ENCODE measurements at places on chromosomes 13 and 19.

DNA sequence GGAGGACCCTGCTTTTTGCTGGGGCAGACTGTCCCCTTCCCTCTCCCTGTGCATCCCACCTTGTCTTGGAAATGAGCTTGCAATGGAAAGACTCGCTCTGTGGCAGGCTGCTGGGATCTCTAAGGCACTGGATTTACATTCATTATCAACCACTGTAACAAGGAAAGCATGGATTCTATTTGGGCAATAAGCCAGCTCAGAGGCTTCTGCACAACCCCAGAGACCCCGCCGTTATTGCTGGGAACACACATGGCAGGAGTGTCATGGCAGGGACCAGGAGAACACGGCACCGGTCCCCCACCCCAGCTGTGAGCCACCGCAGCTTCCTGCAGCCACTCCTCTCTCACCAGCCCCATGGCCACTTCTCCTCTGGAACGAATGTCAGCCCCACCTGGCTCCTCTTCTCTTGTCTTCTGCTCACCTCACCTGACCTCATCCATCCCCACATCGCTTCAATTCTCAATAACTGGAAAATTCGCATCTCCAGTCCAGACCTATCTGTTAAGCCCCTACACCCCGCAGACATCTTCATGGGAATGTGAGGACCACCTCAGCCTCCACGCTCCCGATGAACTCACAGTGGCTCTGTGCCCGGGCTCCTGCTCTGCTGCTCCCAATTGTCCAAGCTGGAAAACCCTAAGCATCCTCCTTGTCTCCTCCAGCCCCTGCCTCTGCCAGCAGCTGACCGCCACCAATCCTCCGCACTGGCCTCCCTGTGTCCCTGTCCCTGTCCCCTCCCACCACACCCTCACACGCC lies 181.5 kb downstream of the USP12 start:
- DNase-seq, result no peak

GRCh38 chr19:54654447-54655321 lies 8.1 kb upstream of the LILRB4 start:
- no peak for DNase-seq

- DNase-seq, result no peak
Measured at GRCh38 chr13:98990701-98991100, 12.8 kb upstream of the DOCK9 start.

- no peak for DNase-seq
Measured at GRCh38 chr13:101007245-101007644, 332.6 kb upstream of the TMTC4 start.

DNA sequence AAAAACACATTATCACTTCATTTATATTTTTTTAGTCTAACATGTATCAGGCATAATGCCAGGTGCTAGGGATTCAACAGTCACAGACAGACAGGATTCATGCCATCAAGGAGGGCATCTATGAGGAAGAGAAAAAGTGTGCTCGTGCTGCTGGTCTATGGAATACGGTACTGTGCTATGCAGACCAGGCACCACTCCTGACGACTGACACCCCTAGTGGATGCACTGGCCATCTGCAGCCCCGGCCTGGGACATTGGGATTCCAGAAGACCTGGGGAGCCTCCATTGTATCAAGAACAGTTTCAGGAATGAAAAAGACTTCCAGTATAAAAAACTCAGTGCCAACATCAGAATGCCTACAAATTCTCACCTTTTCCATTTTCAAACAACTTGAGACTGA lies 94.0 kb downstream of the KLF12 start:
- DNase-seq, result peak; percentile 79

DNA sequence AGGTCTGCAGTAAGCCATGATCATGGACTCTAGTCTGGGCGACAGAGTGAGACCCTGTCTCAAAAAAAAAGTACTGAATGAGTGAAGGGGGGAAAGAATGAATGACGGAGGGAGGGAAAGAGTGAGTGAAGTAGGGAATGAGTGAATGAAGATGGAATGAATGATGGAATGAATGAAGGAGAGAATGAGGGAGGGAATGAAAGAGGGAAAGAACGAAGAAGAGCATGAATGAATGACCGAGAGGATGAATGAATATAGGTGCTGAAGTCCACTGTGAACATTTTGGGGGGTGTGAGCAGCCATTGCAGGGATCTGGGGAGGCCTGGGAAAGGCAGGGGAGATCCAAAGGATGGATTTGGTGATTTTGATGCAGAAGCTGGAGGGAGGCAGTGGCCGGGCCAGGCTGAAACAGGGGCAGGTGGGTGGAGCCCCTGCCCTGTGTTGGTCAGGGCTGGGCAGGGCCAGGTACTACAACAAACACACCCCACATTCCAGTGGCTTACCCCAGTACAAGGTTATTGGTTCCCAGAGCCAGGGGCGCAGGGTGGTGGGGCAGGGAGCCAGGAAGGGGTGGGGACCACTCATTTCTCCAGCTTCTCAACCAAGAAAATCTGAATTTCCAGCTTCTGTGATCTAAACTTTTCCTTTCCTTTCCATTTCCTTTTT lies 14.3 kb downstream of the SLC27A1 start:
- no peak for DNase-seq

- no peak for DNase-seq
Measured at GRCh38 chr13:109751477-109751876, 34.9 kb downstream of the IRS2 start.

DNA sequence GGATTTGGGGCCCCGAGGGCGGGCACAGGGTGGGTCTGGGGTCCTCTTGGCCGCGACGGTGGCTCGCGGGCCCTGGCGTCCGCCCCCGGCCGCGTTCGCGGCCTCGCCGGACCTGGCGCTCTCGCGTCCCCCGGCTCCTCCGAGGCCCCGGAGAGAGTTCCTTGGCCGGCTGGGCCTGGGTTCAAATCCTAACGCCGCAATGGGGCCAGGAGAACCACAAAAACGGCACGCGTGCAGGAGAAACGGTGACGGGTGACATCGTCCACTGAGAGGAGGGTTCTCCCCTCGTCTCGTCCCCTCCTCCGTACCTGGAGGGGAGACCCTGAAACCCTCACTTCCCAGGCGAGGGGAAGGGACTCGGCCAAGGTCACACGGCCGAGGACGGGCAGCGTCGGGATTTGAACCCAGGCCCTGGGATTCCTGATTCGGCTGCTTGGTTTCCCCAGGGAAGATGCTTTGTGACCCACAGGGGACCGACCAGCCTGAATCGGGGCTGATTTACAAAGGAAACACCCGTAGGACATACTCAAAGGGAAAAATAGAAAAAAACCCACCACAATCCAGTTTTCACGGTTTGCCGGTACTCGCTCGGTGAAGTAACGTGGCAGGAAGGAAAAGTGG lies 624 bp downstream of the SAFB start:
- DNase-seq, result peak; percentile 38

DNA sequence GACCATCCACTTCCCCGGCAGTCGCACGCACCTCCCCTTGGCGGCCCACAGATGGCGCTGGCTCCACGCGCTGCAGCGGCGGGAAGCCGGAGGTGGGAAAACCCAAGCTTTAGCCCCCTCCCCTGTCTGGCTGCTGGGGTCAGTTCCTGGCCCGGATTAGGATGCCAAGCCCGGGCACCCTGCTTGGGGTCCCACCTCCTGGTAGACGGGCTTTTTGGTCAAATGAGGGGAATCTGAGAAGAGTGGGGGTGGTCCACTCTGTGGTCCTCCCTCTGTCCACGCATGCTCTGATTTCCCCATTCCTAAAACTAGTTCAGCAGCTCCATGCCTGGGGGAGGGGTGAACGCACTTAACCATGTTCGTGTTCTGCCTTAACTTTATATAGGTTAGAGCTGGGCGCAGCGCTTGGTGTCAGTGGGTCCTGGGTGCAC lies 8.1 kb upstream of the ADGRE2 start:
- DNase-seq, result no peak

GRCh38 chr13:97142452-97142851 lies 79.7 kb upstream of the MBNL2 start:
- peak; percentile 21 for DNase-seq

DNA sequence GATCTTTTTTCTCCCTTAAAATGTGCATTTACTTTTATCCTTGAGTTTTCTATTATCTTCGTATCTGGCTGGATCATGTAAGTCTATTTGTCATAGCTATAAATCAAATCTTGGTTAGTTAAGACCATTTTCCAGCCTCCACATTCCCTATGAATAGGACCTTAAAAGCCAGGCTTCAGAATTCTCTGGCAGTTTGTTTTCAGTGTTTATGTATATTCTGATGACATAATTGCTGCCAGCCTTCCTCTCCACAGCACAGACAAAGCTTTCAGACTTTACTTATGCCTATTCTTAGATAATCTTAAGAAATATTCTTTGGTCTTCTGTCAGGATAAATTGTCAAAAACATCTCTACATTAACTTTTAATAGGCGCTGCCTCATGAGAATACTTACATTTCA lies 870.8 kb upstream of the SPRY2 start:
- DNase-seq, result no peak

DNA sequence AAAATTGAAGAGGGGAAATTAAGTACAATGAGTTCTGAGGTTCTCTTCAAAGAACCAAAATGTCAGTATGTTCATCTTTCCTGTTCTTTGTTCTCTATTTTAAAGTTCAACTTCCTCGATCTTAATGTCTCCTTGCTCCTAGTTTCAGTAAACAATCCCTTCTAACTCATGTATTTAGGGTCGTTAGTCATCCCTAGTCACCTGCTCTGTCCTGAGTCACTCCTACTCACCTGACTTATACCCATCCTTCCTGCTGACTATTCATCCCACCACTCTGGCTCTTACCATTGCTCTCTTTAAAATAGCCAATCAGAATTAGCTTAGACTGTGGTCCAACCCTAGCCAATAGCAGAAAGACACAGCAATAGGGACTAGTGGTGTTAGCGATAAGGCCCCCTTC lies 24.3 kb downstream of the ZNF90 start:
- DNase-seq, result no peak

DNA sequence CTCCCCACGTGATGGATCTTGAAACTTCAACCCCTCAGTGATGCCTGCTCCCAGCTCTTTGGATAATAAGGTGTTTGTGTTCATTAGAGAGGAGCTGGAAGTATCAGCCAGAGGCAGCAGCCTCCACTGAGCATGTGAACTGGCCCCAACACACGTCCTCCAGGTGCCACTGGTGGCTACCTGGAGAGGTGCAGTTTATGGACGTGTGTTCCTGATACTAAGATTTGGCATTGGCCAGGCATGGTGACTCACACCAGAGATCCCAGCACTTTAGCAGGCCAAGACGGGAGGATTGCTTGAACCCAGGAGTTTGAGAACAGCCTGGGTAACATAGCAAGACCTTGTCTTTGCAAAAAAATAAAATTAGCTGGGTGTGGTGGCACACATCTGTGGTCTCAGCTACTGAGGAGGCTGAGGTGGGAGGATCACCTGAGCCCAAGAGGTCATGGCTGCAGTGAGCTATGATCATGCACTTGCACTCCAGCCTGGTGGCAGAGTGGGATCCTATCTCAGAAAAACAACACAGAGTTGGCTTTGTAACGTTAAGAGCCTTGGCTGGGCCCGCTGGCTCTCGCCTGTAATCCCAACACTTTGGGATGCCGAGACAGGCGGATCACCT lies 34.4 kb downstream of the SLC25A42 start:
- DNase-seq, result no peak

DNA sequence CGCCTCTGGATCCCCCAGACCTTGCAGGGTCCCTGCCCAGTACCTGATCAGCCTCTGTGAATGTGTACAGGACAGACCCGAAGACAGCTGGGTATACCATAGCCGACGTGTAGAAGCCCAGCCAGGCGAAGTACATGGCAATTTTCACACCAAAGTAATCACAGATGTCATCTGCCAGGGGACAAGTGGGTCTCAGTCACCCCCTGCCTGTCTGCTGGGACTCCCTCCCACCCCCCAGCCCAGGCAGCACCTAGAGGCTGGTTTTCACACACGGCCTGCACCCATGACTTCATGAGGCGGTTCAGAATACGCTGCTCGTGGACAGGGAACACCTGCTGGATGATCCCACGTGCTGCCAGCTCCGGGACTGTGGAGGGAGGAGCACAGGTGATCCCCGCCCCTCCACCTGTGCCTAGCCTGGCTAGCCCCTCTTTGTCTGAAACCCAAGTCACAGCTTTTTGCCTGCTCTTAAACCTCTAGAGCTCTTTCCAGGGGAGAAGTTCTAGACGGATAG lies 3.6 kb downstream of the ANO8 start:
- no peak for DNase-seq

- DNase-seq, result no peak
Measured at GRCh38 chr13:44101347-44102083, 221.8 kb downstream of the LACC1 start.

GRCh38 chr13:68046903-68047302 lies 816.8 kb upstream of the PCDH9 start:
- DNase-seq, result no peak

GRCh38 chr19:45056831-45057230 lies 18.0 kb downstream of the CLASRP start:
- no peak for DNase-seq

- peak; percentile 72 for DNase-seq
Measured at GRCh38 chr13:94192431-94192975, 287.0 kb downstream of the DCT start.

DNA sequence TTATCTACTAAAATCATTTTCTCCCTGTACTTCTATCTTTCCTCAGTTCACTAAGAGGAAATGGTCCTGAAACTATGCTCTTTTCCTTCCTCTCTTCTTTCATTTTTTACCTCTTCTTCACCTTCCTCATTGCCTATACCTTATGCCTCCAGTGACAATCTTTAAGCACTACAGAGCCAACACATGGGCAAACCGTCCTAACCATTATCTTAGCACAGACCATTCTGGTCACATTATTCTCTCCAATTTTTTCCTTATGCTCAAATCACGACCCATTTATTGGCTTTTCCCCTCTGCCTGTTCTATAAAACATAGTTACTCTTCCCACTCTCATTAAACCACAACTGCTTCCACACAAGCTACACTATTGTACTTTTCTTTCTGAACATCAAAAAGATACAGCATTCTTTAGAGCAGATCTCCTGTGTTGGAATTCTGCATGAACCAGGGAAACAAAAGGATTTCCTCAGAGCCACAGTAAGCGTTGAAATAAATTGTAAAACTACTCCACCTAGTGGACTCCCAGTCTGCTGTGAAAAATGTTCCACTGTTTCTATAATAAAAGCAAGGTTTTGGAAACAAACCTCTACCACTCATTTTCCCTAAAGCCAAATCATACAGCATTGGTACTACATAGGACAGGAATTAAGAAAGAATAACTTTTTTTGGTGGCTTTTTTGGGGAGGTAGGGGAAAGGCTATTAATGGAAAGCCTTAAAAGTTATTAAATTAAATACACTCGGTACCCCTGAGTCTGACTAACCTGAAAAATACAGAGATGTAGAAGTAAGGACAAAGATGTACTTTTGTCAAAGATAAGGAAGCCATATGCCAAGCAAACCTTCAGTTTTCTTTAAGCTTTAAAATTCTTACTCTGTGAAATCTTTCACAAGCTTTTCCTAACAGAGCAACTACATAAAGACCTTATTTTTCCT lies 19.5 kb downstream of the NUFIP1 start:
- DNase-seq, result peak; percentile 82

DNA sequence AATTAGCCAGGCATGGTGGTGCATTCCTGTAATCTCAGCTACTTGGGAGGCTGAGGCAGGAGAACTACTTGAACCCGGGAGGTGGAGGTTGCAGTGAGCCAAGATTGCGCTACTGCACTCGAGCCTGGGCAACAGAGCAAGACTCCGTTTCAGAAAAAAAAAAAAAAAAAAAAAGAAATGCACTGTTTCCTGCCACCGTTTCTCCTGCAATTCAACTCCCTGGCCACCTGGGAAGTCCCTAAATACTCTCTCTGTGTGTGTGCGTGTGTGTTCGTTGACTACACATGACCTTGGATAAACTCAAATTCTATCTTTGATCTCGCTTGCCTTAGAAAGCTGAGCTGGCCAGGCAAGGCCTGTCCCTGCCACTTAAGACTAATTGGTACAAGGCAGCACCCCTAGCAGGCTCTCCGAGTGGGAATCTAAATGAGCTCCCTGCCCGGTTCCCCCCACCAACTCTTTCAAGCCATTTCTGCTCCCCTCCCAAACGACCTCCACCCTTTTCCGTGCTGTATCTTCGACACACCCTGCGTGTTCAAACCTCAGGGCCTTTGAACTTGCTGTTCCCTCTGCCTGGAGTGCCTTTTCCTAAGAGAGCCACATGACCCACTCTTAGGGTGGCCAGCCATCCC lies 5.2 kb upstream of the BCAT2 start:
- DNase-seq, result no peak
